ENCODE measurements at places on chromosomes 16 and 17.

GRCh38 chr16:70342016-70342415 is 4.7 kb upstream of the DDX19A start:
- no peak for DNase-seq

DNA sequence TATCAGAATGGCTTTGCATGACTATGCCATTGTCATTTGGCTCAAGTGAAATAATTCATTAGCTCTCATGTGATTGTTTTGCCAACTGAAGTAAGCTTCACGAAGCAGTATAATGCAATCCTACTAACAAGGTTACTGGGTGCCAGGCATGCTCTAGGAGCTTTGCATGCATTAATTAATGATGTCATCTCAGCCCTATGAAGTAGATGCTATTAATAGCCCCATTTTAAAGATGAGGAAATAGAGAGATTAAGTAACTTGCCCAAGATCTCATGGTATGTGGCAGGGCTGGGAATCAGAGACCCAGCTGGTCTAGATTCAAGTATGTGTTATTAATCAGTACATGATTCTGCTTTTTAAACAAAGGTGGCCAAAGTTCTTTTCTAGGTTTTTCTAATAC is 14.1 kb downstream of the KRT39 start:
- no peak for DNase-seq

- no peak for DNase-seq
Measured at GRCh38 chr17:79544142-79544914, 66.5 kb downstream of the RBFOX3 start.

DNA sequence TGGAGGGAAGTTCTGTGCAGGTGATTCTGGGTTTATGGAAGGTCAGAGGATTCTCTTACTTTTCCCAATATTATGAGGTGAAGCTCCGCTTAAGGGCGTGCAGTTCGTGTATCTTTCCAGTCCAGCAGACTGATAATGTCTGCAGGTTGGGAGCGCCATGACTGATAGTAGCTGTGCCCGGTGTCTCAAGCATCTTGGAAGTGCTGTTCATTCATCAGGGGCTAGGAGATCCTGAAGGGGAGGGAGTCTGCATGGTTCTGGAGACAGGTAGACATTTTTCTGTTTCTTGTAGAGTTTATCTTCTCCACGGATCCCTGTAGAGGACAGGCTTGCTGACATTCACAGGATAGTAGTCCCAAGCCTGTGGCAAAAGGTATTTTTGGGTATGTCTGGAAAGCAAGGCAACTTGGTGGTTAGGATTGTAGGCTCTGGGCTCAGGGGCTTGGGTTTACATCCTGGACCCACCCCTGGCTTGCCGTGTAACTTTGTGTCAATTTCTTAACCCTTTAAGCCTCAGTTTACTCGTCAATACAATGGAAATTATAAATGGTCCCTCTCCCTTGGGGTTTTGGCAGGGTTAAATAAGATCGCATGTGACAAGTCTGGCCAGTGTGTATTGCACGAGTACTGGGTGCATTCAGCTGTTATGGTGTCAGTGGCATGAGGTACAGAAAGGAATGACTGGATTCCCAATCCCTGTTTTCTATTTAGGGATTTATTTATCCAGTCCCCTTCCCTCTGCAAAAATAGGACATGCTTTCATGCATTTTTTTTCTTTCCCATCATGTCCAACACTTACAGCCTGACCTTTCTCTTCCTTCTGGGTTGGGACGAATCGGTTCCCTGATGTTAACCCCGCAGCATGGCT is 8.2 kb downstream of the HLF start:
- DNase-seq, result no peak

- DNase-seq, result no peak
Measured at GRCh38 chr17:7207120-7208001, 12.3 kb downstream of the DLG4 start.

- DNase-seq, result no peak
Measured at GRCh38 chr16:1639282-1639681, 27.1 kb downstream of the CRAMP1 start.

GRCh38 chr16:69186642-69187445 is at the start of gene SNTB2:
SNTB2 (plus strand) TSS chr16:69187164; CDS start chr16:69187167, 3 bp downstream.
- DNase-seq, result peak; percentile 90

DNA sequence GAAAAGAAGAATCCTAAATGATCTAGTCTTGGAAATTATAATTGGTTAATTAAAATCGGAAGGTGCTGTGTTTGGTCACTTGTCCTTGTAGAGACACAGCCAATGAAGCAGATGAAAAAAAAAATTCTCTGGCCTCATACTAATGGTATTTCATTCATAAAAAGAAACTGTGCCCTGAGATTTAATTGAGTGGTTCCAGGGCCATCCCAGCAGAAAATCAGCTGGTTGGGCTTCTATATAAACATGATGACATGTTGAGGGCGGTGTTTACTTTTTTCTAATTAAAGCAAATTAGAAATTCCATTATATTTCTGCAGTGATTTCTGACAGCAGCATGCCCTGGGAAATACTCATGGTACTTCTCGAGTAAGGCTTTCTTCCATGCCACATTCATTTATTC is 191.9 kb upstream of the KCNJ16 start:
- DNase-seq, result no peak

DNA sequence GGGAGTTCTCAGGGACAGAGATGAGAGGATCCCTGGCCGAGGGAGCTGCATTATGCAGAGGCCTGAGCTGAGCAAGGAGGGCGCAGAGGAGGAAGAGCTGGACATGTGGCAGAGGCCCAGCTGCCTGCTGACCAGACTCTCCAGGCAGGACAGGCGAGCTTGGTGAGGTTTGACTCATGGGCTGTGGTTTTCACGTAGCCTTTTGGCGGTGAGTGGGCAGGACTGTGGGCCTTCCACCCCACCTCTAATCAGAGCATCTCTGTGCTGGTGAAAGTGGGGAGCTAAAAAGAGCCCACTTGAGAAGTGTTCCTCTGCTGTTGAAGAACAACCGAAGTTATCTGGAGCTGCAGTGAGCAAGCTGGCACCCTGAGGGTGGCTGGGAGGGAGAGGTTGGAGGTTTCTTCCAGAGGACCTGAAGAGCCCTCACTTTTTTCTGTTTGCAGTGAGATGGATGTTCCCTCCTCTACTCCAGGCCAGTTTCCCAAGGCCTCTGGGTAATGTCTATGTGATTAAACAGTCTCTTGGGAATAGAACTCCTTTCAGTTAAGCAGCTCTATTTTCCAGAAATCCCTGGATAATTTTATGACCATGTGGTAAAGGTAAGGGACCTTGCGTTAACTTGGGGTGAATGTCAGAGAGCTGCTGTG is 11.9 kb downstream of the EPN2 start:
- DNase-seq, result no peak

GRCh38 chr16:14057878-14058382 is 13.2 kb upstream of the MRTFB start:
- DNase-seq, result no peak

GRCh38 chr16:11165349-11165748 is 90.7 kb downstream of the SOCS1 start:
- DNase-seq, result no peak

DNA sequence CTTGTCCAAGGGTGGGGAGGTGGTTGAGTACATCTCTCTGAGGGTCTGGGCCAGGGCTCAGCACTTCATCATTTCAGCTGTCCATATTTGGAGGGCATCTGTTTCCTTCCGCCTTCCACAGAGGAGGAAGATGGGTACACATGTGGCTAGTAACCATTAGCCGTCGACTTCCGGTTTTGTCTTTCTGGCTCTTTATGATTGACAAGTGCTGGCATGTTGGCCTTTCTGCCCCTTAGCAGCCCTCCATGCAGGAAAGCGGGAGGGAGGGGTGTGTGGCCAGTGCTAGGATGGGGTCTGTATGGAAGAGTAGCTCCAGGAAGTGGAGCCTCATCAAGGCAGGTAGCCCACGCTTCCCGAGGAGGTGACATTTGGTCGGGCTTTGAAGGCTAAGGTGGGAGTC is 69.6 kb downstream of the RAI1 start:
- peak; percentile 46 for DNase-seq

DNA sequence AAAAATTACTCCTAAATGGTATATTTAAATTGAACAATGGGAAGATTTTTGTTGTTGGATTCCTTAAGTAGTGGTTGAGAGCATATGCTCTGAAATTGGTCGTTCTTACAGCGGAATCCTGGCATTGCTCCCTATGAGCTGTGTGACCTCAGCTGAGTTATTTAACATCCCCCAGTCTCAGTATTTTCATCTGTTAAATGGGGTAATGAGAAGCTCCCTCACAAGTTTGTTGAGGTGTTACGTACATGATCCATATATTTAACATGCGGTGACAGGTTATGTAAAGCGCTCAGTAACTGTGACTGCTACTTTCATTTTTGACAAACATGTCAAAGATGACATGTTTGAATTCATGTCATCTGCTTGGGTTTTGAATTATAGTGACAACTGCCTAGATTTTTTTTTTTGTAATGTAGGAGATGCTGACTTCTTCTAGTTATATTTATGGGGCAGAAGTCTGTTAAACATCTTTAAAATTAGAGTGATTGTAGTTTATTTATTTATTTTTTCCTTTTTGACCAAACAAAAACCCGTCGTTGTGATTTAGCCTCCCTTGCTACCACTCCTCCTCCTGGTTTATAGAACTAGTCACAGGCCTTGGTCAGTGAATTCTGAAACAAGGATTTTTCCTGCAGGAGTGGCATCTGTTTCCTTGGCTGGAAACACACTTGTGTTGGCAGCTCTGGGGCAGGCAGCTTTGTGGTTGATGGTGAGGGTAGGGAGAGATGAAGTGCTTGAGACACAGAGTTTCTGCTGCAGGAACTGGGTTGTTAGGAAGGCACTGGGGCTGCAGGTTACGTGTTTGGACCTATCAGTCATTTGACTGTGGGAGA is 268.8 kb downstream of the SNX29 start:
- no peak for DNase-seq

DNA sequence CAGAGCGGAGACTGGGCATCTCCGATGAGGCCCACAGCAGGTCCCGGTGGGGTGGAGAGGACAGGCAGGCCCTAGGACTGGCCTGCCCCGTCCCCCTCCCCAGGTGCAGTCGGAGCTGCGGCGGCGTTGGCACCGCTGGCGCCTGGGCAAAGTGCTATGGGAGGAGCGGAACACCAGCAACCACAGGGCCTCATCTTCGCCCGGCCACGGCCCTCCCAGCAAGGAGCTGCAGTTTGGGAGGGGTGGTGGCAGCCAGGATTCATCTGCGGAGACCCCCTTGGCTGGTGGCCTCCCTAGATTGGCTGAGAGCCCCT is 9.4 kb downstream of the GCGR start:
- no peak for DNase-seq

DNA sequence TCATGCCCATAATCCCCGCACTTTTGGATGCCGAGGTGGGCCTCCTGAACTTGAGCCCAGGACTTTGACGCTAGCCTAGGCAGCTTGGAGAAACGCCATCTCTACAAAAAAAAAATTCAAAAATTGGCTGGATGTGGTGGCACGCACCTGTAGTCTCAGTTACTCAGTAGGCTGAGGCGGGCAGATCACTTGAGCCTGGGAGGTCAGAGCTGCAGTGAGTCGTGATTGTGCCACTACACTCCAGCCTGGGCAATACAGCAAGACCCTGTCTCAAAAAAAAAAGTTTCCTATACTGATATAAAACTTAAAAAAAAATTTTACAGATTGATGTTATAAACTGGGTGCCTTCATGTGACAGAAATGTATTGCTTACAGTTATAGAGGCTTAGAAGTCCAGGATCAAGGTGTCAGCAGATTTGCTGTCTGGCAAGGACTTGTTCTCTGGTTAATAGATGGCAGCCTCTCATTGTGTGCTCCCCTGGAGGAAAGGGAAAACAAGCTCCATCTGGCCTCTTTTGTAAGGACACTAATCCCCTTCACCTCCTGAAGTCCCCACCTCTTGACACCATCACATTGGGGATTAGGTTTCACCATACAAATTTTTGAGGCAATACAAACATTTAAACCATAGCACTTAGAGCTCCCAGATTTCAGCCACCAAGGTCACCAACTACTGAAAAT is 8.5 kb upstream of the CES3 start:
- no peak for DNase-seq

DNA sequence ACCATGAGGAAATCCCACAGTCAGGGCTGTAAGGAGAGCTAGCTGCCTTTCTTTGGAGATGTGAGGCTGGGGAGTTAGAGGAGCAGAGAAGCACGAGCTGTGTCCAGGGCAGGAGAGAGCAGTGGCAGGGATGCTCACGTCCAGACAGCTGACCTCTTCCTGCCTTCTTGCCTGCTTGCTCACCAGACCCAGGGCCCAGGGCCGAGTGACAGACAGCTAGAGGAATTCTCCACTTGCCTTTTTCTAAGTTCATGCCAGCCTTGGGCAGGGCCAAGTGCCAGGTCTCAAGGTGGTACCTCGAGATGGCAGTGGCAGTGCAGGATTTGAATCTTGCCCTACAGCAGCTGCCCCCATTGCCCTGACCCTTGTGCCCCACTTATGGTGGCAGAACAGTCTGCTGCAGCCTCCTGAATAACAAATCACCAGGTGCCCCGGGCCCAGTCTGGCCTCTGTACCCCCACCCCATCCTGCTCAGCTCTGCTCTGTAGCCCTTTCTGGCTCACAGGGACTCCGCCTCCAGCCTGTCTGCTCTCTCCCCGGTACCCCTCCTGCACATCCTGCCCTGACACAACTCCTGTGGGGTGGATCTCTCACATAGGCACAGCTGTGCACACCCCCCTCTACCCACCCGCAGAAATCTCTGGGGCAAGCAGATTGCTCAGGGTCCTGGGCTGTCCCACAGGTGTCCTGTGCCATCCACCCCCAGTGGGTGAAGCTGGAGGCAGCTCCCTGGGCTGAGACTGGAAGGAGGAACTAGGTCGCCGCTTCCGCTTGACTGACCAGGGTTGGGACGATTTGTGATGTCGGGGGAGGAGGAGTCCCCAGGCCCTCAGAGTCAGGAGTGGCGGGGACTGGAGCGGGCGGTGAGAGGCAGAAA is 25.9 kb downstream of the GRIN2C start:
- DNase-seq, result no peak

DNA sequence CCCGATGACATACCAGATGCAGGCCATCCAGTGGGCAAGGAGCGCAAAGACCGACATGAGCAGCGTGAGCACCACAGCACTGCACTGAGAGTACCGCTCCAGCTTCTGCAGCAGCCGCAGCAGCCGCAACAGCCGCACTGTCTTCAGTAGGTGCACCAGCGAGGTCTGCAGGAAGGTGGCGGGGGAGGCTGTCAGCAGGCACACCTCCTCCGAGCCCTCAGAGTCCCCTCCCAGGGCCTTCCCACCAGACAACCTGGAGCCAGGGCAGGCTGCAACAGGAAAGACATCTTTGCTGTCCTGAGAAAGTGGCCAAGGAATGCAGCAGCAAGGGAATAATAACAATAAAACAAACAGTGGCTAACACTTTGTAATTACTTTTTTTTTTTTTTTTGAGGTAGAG is 9.1 kb downstream of the KCNH4 start:
- no peak for DNase-seq

GRCh38 chr17:29591737-29592608 is 959 bp upstream of the ANKRD13B start:
- peak; percentile 86 for DNase-seq

GRCh38 chr17:73482251-73482716 is 162.0 kb downstream of the SDK2 start:
- no peak for DNase-seq

- peak; percentile 50 for DNase-seq
Measured at GRCh38 chr17:81652906-81653771, 3.2 kb downstream of the PDE6G start.
